ENCODE measurements at places on chromosomes 6 and 20.

GRCh38 chr6:170206851-170207431 lies 83.9 kb downstream of the DLL1 start:
- no peak for DNase-seq

DNA sequence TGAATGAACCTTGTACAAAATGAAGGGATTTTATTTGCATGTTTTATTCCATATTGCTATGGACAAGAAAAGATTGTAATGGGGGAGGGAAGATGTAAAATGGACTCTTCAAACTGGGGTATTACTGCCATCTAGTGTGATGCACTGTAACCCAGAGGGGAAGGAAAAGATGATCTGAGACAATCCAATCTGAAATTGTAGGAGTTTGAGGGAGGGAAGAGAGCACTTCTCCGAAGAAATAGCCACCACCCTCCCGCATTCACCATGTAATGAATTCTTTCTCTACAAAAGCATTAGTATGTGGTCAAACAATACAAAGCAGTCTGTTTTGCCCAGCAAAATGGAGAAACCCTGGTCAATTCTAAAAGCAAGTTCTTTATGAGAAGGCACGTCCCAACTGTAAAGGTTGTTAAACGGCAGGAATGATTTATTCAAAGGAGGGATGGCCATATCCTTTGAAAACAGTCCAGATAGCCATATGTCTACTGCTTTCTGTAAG lies 679.5 kb upstream of the NRSN1 start:
- DNase-seq, result no peak

DNA sequence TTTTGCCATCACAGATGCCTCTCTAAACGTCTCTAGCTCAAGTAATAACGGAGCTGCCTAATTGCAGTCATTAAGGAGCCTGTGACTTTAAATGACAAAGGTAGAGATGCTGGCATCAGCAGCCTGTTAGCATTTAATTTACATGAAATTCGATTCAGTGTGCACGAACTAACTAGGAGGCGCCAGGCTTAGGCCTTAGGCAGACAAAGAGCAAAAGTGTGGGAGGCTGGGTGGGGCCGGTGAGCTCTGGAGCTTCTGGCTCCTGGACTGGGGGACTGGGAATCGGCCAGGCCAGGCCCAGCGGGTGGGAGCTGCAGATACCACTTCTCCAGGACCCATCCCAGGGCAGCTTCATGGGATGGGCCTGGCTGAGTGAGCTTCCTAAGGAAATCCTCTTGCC lies 170.0 kb upstream of the AGPAT4 start:
- DNase-seq, result no peak

GRCh38 chr6:135627092-135627715 lies 129.7 kb upstream of the AHI1 start:
- no peak for DNase-seq

DNA sequence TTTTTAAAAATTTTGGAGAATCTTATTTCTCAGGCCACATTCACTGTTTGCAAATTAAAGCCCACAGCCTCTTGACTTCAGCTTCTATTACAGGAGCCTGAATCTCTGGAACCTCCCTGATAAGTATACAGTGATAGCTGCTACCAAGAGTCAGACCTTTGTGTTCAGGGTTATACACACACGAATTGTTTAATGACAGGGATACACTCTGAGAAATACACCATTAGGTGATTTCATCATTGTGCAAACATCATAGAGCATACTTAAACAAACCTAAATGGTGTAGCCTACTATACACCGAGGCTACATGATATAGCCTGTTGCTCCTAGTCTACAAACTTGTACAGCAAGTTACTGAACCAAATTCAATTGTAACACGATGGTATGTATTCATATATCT lies 473.9 kb downstream of the PKHD1 start:
- no peak for DNase-seq

DNA sequence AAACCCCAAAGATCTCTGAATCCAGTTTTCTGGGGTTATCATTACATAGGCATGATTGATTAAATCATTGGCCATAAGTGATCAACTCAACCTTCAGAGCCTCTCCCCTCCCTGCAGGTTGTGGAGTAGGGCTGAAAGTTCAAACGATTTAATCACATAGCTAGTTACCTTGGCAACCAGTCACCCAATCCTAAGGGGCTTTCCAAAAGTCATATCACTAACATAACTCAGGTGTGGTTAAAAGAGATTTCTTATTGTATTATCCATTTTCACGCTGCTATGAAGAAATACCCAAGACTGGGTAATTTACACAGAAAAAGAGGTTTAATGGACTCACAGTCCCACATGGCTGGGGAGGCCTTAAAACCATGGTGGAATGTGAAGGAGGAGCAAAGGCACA lies 935.1 kb upstream of the SLC35B3 start:
- no peak for DNase-seq

GRCh38 chr20:45012682-45013302 lies 46.5 kb downstream of the STK4 start:
- no peak for DNase-seq

GRCh38 chr6:150759483-150759882 lies 106.0 kb upstream of the MTHFD1L start:
- DNase-seq, result no peak

GRCh38 chr20:43558412-43559146 lies at the start of gene SGK2:
Gene SGK2 (plus strand): TSS chr20:43559027. CDS start chr20:43566496, 7,469 bp downstream.
- no peak for DNase-seq

GRCh38 chr6:26223650-26224546 lies 136.7 kb downstream of the HFE start:
- DNase-seq, result no peak

GRCh38 chr20:2353231-2353630 lies 27.5 kb upstream of the TGM6 start:
- DNase-seq, result no peak

GRCh38 chr6:43952746-43953145 lies 174.5 kb downstream of the MRPL14 start:
- DNase-seq, result no peak

- DNase-seq, result no peak
Measured at GRCh38 chr20:24503352-24503931, 34.0 kb downstream of the SYNDIG1 start.

DNA sequence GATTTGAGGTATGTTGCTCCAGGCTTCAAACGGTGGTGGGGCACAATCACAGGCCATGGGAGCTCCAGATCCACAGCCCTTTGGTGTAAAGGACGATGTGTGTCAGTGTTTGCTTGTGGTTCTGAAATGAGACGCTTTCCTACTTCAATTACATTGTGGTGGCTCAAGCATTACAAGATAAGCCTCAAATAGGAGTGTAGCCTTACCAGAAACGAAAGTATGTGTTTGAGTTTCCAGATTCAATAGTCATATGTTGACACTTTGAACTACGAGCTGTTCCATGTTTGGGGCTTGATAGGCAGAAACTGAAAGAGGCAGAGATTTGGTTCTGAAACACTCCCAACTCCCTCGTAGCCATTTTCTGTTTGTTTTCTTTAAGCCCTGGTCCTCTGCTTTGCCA lies 187.1 kb downstream of the MYLK4 start:
- DNase-seq, result no peak

GRCh38 chr6:2162079-2162445 lies 83.3 kb downstream of the GMDS start:
- DNase-seq, result no peak

GRCh38 chr6:74289884-74290283 lies 593.9 kb downstream of the CD109 start:
- DNase-seq, result no peak

DNA sequence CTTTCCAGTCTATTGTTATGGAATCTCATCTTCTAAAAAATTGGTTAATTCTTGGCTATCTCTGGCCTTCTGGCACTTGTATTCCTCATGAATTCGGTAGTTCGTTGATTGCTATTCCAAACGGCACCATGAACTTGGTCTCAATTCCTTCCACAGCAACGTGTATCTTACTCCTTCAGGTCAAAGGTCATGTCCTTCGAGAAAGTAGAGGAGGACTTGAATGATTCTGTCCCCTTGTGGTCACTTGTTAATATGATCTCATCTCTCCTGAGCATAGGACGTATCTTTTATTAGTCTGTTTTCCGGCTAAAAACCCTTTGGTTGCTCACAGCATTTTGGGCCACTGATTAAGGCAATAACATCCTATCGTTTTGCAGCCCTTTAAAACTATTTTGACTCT lies 9.4 kb downstream of the TLDC2 start:
- DNase-seq, result no peak

DNA sequence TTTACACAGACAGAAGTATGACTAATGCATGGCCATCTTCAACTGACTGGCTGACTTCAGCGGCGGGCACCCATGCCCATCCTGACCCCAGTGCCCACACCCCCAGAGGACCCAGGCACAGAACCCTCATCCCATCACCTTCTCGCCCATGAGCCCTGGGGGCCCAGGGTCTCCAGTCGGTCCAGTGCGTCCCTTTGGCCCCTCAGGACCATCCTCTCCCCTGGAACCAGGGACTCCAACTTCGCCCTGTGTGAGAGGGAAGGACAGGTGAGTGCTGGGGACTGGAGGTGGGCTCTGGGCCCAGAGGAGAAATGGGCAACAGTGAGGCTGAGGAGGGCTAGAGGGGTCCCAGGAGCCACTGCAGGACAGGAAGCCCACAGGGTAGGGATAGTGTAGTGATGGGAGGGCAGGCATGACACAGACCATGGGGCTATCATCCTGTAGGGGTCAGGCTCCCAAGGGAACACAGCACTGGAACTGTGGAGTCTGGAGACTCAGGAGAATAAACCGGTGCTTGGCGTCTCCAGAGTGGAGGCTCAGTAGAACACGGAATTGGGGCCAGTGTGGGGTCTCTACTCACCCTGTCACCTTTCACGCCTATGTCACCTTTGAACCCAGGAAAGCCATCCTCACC lies 16.7 kb downstream of the COL11A2 start:
- no peak for DNase-seq

- no peak for DNase-seq
Measured at GRCh38 chr6:161722394-161722793, 448.5 kb upstream of the AGPAT4 start.

- DNase-seq, result no peak
Measured at GRCh38 chr20:58685988-58686387, 6.6 kb upstream of the NPEPL1 start.

DNA sequence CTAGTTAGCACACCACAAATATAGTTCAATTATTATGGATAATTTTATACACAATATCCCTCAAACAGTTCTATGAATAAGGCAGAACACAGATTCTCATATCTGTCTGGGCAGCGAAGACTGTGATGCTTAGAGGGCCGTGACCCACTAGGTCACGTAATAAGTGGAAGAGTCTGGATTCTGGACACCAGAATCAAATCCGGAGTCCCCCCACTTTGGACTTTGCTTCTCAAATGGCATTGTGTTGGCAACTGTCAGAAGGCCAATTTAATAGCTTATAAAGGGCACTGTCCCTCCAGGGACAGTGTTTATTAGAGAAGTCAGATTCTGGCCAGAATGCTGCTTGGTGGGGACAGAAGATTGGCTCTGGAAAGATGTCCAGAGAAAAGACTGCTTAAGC lies 6.8 kb upstream of the CCDC167 start:
- DNase-seq, result no peak

DNA sequence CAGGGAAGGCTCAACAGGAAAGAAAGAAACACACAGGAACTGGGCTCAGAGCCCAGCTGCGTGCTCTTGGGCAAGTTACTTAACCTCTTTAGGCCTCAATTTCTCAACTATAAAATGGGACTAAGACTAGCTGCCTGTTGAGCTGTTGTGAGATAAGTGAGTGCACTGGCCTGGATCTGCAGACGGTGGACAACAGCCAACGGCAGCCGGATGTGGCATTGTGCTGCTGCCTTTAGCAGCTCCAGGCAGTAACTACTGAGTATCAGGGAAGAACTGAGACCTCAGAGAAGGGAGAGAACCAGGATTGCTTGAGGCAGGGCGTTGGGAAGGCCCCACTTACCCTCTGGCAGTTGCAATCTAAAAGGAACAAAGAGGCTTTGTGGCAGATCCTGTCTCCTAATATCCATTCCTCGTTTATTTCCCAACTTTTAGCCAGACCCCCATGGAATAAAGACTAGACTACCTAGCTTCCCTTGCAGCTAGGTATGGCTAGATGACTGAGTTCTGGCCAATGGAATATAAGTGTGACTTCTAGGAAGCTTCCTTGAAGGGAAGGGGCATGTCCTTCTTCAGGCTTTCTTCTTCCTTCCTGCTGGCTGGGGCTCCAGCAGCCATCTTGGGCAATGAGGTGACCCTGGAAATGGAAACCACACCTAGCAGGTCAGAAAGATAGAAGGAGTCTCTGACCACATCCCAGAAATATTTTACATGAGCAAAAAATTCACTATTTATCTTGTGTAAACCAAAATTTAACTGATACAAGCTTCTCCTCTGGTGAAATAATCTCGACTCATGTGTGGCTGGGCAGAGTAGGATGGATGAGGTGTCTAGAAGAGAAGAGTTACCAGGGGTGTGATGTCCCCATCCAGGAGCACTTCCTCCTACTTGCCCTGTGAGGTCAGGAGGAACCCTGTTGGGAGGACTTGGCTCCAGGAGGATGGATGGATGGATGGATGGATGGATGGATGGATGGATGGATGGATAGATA lies 67.6 kb downstream of the MRPL14 start:
- DNase-seq, result no peak

GRCh38 chr20:55569084-55569483 lies 436.2 kb downstream of the CBLN4 start:
- DNase-seq, result no peak

GRCh38 chr20:50911030-50911429 lies 20.2 kb downstream of the ADNP start:
- DNase-seq, result no peak

DNA sequence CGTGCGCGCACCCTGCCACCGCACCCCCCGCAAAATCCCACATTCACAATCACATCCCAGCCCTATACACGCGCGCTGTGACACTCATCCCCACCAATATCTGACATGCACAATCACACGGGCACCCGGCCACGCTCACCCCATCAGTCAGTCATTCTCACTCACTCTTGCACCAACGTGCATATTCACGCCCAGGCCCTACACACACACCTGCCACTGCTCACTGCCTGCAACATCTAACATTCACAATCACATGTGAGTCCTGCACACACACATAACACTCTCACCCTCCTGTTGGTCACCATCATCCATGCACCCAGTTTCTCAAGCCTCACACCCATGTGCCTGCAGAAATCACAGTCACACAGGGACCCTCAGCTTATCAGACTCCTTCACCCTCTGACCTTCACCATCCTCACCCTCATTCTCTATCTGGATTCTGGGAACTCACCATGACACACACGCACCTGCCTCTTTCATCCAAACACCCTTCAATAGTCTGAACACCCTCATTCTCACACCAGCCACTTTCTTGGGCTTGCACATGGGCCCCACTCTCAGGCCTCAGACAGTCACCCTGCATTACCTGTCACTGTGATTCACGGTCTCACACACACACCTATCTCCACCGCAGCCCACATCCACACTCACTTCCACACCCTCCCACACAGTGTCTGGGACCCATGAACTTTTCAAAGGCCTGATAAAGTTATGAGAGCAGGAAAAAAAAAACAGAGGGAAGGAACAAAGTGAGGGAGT lies 748 bp upstream of the ATP9A start:
- DNase-seq, result no peak

DNA sequence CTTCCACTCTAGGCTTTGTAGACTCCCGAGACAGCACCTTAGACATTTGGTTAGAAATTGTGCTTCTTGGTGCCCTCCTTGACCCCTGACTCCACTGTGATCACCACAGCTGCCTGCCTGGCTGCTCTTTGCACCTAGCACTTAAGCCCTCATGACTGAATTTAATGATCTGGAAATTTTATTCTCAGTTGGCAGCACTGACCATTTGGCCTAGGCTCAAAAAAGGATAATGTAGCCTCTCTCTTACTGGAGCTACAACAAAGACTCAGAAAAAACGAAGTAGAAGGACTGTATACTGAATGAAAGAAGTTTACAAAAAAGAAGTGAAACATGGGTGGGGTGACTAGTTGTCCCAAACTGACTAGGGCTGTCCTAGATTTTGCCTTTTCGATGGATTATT lies 11.3 kb upstream of the ABRACL start:
- DNase-seq, result no peak

GRCh38 chr6:119348748-119349360 lies 707 bp downstream of the MAN1A1 start:
- DNase-seq, result no peak

Measured in activated CD8-positive, alpha-beta memory T cell treated with anti-CD3 and anti-CD28 coated beads for 1 hour (primary cell).